ENCODE measurements at places on chromosomes 4 and X.

- no peak for DNase-seq
Observed at GRCh38 chr4:8021796-8022195, 82.1 kb upstream of the AFAP1 start.

DNA sequence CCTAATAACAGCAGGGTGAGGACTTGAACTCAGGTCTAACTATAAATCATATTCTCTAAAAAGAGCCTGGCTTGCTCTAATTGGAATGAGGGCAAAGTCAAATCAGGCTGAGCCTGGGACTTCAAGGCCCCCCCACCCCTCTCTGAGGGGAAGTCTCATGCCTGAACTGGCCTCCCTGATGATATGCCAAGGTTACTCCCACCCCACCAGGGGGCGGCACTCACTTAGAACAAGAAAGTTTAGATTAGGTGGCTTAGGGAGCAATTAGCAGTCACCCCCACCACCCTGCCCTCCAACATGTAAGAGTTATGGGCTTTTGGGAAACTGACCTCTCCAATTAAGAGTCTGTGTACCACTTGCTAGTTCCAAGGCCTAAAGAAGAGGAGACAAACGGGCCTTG, 2.7 kb downstream of the FOXO4 start:
- no peak for DNase-seq

- no peak for DNase-seq
Observed at GRCh38 chr4:165967486-165967885, 94.4 kb downstream of the TLL1 start.

- no peak for DNase-seq
Observed at GRCh38 chrX:154441984-154442707, 1.8 kb upstream of the FAM50A start.

DNA sequence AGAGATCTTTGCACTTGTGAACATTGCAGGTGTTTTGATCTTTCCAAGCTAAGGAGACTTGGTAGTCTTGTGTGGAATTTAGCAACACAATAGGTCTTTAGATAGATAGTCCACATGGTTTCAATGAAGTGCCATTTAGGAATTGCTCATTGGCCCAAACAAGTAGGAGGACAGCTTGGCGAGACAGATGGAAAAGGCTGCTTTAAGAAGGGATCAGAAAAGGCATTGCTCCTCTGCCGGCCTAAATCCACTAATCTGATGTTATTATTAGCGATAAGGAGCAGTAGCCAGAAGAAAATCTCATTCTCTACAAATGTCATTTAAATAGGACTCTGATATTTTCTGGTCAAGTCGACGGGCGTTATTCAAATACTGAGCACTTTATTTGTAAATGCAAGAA, 99.7 kb downstream of the AFF2 start:
- no peak for DNase-seq

GRCh38 chr4:94567811-94568210, 116.1 kb downstream of the PDLIM5 start:
- DNase-seq: no peak
